ENCODE measurements at places on chromosomes 1 and 21.

- DNase-seq = no peak
Measured at GRCh38 chr1:109298666-109299557, 7.9 kb downstream of the MYBPHL start.

DNA sequence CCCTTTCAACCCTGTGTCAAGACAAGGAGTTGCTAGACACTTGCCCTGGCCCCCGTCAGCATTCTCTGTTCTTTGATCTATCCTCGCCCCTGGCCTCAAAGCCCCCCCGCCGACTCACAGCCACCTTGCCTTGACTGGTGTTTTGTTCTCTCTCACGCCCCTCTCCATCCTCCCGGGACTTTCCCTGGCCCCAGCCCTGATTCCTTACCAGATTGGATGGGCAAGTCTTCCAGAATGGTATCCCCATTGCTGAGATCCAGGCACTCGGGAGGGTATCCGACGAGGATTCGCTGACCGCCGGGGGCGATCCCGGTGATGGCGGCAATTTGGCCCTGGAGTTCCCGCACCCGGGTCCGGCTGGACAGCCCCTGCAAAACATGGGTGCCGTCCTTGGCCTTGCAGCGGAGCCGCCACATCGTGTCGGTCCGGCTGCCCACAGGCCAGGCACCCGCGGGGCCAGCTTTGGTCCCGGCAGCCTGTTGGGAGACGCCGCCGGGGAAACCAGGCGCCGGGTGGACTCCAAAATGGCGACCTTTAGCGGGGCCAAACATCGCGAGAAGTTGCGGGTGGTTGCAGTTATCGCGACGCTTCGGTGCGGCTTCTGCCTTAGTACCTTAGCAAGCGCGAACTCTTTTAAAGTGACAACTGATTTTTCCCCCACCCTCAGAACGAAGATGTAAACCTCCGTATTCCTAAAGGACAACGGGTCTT, 373 bp downstream of the YOD1 start:
- peak; percentile 81 for DNase-seq

GRCh38 chr1:45686015-45686287, 382 bp downstream of the GPBP1L1 start:
- no peak for DNase-seq

DNA sequence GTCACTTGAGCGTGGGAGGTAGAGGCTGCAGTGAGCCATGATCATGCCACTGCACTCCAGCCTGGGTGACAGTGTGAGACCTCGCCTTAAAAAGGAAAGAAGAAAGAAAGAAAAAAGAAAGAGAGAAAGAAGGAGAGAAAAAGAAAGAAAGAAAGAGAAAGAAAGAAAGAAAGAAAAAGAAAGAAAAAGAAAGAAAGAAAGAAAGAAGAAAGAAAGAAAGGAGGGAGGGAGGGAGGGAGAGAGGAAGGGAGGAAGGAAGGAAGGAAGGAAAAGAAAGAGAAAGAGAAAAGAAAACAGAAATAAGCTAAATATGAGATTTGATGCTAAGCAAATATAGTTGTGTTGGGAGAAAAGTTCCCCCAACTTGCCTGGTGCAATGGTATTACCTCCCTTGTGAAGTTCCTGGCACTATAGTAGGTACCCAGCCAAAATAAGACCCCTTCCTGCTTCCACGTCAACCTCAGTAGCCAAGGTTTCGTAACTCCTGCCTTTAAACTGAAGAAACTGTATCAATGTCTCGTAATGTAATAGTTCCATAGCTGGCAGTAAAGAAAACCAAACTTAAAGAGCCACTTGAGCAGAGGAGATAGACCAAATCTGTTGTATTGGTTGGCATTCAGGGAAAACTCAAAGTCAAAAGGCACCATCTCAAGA, 88.1 kb upstream of the HNRNPU start:
- no peak for DNase-seq

DNA sequence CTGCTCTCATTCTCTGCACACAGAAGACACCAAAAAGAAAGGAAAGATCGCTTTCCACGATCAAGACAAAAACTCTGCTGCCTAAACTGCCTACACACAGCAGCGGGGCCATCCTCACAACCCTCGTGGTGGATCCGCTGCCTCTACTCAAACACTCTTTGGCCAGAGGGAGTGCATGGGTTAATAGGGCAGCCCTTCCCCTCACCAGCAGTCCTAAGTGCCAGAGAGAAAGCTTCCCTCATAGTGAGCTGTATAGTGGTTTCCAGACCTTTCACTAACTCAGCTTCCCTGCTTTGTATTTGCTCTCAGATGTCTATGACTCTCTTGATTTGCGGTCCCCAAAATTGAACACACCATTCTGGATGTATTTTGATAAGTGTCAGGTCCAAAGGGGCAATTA, 30.9 kb downstream of the GPR161 start:
- no peak for DNase-seq

- no peak for DNase-seq
Measured at GRCh38 chr1:117231312-117231711, 20.6 kb upstream of the VTCN1 start.

DNA sequence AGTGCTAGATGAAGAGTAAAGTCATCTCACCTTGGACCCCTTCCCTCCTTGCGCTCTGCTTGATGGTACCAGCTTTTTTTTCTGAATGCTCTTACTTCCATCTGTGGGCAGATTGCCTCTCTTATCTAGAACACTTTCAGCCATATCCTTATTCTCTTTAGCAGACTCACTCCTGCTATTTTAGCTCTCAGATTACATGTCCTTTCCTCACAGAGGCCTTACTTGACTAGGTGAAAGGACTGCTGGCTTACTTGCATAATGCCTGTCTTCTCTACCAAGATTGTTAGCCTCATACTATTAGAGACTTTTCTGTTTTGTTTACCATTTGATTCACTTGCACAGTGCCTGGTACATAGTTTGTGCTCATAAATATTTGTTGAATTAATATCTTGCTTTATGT, 9.3 kb downstream of the IFI44 start:
- no peak for DNase-seq

- no peak for DNase-seq
Measured at GRCh38 chr1:97377432-97378034, 543.3 kb downstream of the DPYD start.

DNA sequence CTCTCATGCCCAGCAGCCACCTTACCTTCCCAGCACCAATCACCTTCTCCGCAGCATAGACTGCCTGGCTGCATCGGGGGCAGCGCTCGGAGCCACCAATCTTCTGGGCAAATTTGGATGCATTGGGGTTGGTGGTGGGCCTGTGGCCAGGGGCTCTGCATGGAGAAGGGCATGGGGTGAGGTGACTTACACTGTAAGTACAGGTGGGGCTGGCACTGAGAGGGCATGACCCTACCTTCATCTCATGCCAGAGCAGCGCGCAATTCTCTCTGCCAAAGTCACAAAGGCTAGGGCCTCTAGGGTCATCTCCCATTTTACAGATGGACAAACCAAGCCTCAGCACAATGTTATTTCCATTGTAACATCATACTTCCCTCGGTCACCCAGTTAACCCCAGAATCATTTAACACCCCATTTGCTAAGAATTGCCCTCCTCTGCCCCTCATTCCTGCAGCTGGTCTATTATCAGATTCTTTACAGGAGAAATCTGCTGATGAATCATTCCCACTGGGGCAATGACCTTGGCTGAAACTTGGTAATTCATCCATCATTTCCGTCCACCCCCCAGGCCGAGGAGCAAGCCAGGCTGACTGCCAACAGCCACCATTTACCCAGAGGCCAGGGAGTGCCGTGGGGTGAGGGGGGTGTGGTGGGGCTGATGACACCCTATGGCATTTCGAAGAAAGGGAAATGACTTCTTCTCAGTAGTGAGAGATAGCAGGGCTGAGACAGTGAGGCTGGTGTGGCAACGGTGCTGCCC, 17.9 kb downstream of the CSRP1 start:
- DNase-seq = peak; percentile 89

- DNase-seq = no peak
Measured at GRCh38 chr1:76959556-76959955, 92.3 kb downstream of the ST6GALNAC5 start.

- no peak for DNase-seq
Measured at GRCh38 chr21:40901691-40902090, 54.7 kb upstream of the DSCAM start.

GRCh38 chr1:202710070-202711045, at the start of gene SYT2:
TSS of gene SYT2 (minus strand) at chr1:202710454. CDS start at chr1:202605772, 104,682 bp downstream.
- no peak for DNase-seq

DNA sequence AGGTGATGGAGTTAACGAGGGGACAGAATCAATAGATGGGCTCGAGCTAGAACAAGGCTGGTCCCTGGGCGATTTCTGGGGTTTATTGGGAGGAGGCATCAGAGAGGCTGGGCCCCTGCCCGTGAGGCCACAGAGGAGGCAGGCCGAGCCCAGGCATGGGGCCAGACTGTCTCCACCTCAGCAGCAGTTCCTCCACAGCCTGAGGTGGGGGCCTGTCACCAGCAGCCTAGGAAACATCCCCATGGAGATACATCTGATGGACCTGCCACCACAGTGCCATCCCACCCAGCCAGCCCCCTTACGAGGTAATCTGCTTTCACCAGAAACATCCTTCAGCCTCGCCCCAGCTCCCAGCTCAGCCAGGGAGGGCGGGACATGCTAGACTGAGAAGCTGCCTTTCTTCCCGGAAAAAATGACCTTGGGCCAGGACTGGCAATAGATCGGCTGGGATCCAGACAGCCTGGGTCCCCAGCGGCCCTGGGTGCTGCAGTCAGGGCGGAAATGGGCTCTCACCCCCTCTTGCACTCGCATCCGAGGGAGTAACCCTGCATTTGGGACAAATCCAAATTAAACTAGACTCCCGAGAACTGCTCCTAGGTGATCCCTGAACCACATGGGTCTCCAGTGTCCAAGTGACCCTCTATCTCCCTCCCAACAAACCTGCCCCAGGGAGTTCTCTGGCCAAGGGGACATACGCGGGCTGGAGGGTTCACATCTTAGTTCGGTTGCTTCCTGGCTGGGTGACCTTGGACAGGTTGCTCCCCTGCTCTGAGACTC, 10.0 kb upstream of the EPHA8 start:
- DNase-seq = no peak

- DNase-seq = peak; percentile 63
Measured at GRCh38 chr1:51648180-51649109, 31.6 kb downstream of the OSBPL9 start.

DNA sequence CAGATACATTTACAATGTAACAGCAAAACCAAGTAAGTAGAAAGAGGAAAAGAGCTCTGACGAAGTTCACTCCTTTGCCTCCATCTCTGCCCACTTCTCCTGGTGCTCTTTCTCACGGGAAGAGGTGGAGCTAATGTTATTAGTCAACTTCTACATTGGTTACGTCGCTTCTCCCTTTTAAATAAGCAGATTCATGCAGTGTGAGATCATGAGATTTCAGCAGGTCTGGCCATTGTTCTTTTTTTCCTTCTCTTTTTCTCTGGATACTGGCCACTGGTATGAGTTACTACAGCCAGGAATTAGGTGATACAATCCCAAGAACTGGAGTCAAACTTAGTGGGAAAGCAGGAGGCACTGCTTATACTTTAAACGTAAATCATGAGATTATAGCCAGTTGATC, 207.1 kb downstream of the AKT3 start:
- DNase-seq = peak; percentile 24

DNA sequence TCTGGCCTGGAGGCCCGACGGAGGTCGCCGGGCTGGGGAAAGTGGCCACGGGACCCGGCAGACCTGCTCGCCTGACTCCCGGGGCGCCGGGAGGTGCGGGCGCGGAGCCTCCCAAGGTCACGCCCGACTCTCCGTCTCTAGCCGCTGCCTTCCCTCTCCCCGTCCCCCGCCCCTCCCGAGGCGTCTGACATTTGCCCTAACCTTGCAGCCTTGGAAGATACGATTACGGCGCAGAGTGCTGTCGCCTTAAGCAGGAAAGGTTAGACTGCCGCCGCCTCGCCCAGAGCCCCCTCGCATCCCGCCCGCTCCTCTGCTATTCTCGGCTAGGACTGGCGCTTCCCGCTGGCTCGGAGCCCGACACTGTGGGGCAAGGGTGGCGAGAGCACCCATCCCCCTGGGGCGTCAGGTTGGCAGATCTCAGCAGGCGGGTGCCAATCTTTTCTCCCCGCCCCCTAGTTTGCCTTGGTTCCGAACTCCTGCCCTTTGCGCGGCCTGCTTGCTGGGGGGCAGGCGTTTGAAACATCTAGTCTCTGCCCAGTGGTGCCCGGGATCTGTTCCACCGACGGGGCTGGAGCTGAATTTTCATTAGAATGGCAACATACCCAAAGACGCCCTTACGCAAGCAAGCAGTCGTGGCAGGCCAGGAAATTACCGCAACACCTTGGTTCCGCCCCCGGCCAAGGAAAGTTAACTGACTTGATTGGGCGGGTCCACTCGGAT, 835 bp downstream of the PGM1 start:
- DNase-seq = peak; percentile 63

DNA sequence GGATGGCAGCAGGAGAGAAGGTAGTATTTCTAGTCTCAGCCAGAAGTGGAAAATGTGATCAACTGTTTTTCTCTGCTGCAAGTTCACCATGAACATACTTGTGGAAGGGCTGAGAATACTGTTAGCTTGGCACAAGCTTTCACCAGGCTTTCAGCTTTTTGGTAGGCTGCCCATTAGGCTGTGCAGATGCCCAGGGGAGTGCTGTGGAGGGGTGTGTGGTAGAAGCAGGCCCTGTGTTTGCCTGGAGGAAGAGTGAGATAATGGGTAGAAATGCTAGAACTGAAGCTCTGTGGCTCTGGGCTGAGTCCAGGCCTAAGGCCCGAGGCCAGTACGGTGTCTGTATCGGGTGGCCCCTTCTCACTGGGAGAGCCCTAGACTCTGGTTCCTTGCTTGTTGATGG, 9.8 kb downstream of the DNAJC6 start:
- DNase-seq = no peak

DNA sequence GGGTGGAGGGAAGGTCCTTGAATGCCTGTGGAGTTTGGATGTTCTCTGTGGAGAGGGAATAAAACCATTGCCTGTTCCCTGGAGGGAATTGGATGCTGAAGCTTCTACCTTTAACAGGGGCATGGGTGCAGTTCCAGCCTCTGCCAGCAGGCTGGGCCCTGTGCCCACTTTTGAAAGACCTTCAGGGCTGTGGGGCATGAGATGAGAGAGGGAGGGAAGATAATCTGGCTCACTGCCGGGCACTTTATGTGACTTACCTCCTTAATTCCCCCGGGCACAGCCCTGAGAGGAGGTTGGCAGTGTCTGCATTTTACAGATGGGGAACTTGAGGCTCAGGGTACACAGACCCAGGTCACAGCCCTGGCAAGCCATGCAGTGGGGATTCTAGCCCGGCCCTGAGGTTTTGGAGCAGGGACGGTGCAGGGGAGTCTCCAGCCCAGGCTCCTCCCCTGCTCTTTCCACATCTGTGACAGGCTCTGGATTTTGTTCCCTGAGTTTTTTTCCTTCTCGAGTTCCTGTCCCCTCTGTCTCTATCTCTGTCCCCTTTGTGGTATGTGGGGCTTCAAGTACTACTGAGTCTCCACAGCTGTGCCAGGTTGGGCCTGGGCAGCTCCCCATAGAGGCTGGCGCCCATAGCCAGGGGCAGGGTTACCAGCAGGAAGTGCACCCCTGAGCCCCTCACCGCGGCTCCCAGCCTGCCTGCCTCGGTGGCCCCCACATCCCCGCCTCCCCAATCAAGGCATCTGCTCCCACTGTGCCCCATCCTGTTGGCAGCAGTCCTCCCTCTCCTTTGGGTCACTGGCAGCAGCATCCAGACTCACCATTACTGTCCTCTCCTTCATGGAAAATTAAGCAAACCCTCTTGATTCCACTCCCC, 14.0 kb upstream of the THEMIS2 start:
- peak; percentile 53 for DNase-seq
